ENCODE measurements at places on chromosomes 5 and 9.

- peak; percentile 19 for DNase-seq
These were observed at the start of gene GLRA1 for GRCh38 chr5:151924564-151925301. Gene GLRA1, minus strand, starts transcription at chr5:151924851. Its CDS starts 302 bp downstream, at chr5:151924549.

GRCh38 chr5:65928322-65928752, 2.0 kb downstream of the ERBIN start:
- DNase-seq = peak; percentile 13

GRCh38 chr5:179986328-179986727, 78.6 kb upstream of the TBC1D9B start:
- no peak for DNase-seq

GRCh38 chr9:86022687-86023266, 76.6 kb downstream of the GOLM1 start:
- DNase-seq = no peak

DNA sequence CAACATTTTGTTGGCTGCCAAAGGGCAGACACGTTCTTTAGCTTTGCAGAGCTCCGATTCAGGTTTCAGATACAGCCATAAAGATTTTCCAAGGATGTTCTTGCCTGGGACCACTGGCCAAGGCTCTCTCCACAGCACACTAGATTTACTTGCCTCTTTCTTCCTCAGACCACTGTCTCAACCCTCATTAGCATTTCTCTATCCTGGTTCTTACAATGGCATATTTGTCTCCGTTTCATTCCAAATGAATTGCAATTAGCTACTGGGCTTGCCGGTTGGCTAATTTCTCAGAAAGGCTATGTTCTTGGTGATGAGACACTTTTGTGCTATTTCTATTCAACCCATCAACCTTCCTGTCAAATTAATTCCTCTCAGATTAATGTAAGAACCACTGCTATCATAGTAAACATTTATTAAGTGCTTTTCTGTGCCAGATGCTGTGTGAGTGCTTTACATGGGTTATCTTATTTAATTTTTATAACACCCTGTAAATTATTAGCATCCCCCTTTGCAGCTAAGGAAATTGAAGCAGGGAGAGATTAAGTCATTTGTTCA, 118.4 kb upstream of the NR3C1 start:
- DNase-seq = no peak

GRCh38 chr9:5947912-5948311, 57.2 kb downstream of the MLANA start:
- no peak for DNase-seq

- peak; percentile 4 for DNase-seq
These were observed 24.4 kb upstream of the TAL2 start for GRCh38 chr9:105637787-105638395.

GRCh38 chr9:77449240-77450084, 198.7 kb downstream of the GNA14 start:
- peak; percentile 46 for DNase-seq

DNA sequence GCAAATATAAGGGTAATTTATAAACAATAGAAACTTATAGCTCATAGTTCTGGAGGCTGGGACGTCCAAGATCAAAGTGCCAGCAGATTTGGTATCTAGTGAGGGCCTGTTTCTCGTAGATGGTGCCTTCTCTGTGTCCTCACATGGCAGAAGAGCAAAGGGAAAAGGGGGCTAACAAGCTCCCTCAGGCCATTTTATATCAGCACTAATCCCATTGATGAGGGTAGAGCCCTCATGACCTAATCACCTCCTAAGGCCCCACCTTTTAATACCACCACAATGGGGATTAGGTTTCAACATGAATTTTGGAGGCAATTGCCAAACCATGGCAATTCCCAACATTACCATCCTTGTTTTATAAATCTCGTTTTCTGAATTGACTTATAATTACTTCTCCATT, 259.8 kb downstream of the ARRDC3 start:
- no peak for DNase-seq

- no peak for DNase-seq
These were observed 111.7 kb upstream of the NEK6 start for GRCh38 chr9:124146031-124146561.

- no peak for DNase-seq
These were observed 395 bp downstream of the TLN1 start for GRCh38 chr9:35731415-35732184.

DNA sequence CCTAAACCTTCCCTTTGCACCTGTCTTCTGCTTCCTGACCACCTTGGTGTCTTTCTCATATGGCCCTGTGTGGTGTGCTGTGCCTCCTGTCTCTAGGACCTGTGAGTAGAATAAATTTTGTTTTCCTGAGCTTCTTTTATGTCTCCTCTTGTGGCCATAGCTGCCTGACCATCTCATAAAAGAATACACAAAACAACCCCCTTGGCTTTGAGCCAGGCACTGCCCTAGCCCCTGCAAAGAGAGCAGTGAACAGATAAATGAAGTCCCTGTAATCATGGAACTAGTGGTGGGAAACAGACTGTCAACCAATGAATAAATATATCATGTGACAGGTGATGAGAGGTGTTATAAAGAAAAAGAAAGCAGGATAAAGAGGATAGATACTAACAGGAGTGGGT, 485.1 kb downstream of the CSNK1G3 start:
- DNase-seq = no peak

- DNase-seq = no peak
These were observed 2191.0 kb upstream of the ACO1 start for GRCh38 chr9:30193421-30193820.

GRCh38 chr5:131634666-131634995, 398 bp downstream of the RAPGEF6 start:
- DNase-seq = peak; percentile 49

- peak; percentile 54 for DNase-seq
These were observed 3.9 kb downstream of the SPARC start for GRCh38 chr5:151682751-151683331.

DNA sequence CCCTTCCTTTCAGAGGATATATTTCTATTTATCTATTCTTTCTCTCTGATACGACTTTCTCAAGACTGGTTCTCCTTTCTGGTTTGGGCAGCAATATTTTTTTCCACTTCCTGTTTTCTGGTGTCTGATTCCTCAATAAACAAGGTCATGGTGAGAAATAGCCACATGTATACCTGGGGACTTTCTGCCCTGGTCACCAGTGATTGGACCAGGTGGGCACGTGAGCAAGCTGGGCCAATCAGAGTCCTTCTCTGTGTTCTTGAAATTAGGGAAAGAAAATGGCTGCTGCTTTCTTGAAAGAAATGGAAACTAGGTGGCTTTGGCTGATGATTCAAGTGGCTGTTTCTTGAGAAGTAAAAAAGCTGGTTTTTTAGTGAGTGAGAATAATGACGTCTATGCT, 18.4 kb upstream of the GSN start:
- DNase-seq = no peak

- DNase-seq = peak; percentile 55
These were observed 25.8 kb downstream of the CAST start for GRCh38 chr5:96687812-96688453.

DNA sequence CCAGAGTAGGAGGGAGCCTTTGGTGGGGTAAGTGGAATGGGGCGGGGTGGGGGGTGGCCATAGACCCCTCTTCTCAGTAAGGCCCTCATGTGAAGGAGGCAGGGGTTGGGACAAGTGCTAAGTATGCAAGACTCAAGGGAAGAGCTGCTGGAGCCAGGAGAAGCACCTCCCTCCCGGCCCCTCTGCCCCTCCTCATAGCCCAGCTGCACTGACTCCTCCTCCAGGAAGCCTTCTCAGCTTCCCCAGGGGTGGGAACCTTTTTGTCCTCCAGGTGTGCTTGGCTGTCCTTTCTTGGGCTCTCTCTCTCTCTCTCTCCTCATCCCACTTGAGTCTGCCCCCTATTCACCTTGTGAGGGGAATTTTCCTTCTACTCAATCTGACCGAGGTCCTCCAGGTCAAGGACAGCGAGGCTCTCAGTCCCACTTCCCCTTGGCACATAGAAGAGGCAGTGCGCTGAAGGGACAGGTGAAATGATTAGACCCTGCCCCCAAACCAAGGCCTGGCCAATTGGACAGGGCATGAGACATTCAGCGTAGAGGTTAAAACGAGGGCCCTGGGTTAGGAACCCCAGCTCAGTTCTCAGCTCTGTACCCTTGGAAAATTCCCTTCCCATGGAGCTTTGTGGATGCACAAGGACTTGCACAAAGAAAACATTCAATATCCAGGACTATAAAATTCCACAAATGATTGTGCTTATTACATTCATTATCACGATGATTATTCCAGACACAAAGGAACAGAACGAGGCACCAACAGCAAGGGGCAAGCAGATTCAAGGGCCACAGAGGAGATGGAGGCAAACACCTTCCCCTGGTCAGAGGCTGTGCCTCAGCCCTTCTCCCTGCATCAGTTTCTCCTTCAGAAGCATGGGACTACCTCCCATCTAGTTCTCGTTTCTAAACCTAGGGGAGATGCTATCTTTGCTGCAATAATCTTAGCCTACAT, 45.6 kb upstream of the IL17B start:
- no peak for DNase-seq

DNA sequence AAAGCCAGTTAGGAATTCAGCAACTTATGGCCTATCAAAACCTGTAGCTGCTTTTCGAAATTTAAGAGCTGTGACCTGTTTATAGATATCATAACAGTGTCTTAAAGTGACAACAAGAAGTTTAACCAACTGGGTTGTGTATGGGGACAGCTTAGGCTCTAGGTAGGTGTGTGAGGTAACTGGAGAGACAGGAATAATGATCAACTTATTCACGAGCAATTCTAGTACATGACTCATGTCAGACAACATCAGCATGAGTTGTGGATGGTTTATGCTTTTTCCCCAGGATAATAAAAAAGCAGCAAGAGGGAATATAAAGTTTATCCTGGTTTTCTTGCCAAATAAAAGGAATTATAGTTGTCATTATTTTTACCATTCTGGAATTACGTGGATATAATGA, 88.6 kb downstream of the GDNF start:
- DNase-seq = peak; percentile 44

GRCh38 chr9:115170358-115171073, 52.6 kb upstream of the TNC start:
- peak; percentile 54 for DNase-seq

DNA sequence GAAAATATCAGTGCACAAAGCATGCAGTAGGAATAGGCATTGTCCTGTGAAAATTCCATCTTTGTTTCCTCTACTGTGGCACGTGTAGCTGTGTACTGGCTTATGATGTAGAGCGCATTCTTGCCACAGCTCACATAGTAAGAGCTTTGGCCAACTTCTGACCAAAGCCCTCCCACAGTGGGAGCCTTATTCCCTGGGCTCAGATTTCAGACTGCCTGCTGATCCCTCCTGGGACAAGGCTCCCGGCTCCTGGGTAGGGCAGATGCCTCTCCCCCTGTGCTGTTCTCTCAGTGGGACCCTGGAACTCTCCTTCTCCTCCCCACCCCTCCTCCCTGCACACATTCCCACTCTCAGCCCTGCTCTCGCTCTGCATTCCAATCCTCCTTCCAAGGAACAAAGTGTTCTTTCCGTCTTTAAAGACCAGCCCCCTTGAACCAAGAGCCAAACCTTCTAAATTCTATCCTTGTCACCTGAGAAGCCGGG, 17.5 kb downstream of the LCP2 start:
- no peak for DNase-seq

DNA sequence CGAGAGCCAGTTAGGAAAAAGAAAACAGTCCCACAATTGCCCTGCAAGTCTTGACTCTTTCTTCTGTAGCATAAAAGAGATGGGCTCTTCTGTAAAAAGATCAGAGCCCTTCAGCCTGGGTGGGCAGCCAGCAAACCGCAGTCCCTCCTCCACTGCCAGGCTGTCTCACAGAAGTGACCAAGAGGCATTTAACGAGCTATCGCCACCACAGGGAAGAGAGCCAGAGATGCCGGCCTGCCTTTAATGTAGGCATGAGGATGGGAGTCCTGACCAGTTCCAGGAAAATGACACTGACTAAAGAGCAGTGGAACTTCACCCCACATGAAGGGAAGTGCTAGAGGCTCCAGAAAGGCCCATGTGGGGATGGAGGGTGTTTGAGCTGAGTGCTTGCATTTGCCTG, 264.6 kb downstream of the NDUFS4 start:
- DNase-seq = no peak

DNA sequence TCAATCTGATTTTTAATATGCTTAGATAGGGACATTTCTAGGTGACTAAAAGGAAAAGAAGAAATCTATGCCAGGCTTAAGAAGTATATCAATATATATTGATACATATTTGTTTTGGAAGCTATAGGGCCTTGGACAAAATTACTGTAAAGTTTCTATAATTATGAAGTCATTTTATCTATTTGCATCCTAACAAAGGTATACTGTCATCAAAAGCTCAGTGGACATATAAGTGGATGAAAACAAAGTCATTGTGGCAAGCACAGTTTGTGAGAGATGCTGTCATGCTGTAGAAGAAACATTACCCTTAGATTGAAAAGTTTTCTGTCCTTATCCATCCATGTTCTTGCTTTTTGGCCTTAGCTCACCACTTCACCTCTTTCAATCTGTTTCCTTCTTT, 140.3 kb upstream of the SPEF2 start:
- DNase-seq = no peak

- peak; percentile 1 for DNase-seq
These were observed 195.0 kb downstream of the MSX2 start for GRCh38 chr5:174919351-174919750.

GRCh38 chr5:61306531-61307131, 25.4 kb upstream of the ZSWIM6 start:
- DNase-seq = peak; percentile 81

- no peak for DNase-seq
These were observed 157.1 kb downstream of the OLFM1 start for GRCh38 chr9:135244271-135245221.

- DNase-seq = peak; percentile 50
These were observed 174.9 kb upstream of the SPRY4 start for GRCh38 chr5:142499591-142500226.

- no peak for DNase-seq
These were observed 60.8 kb downstream of the WNK2 start for GRCh38 chr9:93244510-93245436.

GRCh38 chr5:84438456-84438855, 53.8 kb upstream of the EDIL3 start:
- no peak for DNase-seq
